ENCODE measurements at places on chromosomes 13 and 19. TPM values are rescaled to one million over a fixed set of nuclear protein-coding genes. Genes with fewer than 3 reads are reported as not detected.

Gene TMEM238
- 9.4 TPM for total RNA-seq

DNA sequence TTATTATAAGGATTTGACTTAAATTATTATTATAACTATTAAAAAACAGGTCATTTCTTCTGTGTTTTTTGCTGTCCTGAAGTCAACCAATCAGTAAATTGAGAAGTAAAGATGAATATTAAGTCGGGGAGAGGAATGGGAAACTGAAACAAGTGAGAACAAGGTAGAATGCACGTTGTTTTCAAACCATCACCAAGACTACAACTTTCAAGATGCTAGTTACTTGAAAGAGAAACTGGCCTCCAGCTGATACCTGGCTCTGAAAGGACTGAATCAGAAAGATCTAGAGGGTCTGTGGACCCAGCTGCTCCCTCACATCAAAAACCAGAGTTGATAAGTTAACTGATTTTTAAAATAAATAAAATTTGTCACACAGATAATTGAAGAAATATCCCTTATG, 1301.5 kb upstream of the ATXN8OS start:
- no peak for DNase-seq

DNA sequence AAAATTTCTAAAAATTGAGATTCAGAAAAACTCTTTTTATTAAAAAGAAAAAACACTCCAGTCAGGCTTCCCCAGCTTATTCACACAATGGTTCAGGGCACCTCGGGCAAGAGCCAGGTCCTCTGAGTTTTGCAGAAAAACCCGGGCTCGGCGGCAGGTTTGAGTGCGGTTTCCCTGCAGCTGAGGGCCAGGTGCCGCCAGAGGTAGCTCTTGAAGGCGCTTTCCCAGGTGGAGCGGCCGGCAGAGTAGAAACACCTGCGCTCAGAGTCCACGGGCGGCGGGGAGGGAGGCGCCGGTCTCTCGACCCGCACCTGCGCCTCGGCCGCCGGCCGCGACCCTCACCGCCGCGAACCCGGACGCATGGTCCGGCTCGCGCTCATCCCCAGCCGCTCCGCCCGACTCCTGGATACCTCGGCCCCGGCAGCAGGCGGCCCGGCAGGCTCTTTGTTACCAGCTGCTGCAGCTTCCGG, 444 bp downstream of the PROSER1 start:
- no peak for DNase-seq

DNA sequence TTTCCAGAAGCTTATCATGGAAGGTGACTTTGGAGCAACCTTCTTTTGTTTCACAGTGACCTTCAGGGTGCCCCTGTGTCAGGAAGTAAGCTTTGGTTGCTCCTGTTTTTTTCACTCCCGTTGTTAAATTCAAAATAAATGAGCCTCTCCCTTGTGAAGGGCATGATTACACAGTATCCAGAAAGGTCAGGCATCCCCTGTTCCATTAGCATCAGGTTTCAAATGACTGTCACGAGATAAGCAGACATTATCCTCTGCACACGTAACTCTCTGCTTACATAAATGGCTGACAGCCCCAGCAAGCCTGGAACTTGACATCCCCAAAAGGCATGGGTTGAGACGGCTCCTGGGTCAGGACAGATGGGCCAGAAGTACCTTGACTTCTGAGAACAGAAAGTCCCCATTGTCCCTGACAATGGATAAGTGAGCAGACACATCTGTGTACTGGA, 52.0 kb downstream of the RAB20 start:
- DNase-seq: no peak

DNA sequence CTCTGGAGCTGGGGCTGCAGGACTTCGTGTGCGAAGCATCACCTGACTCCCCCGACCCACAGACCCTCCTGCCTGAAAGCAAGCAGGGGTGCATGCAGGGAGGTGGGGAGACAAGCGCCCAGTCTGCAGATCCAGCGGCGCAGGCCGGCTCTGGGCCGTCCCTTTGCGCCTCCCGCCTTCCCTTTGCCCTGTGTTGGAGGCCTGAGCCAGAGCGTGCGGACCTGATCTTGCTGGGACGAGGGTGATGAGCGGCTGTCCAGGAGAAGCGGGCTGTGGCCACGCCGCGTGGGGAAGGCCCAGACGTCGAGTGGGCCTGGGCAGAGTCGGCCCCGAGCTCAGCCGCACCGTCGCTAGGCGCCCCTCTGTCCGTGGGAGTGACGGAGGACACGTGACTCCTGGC, 5.3 kb upstream of the GRTP1 start:
- DNase-seq: no peak

All from activated CD8-positive, alpha-beta T cell treated with anti-CD3 and anti-CD28 coated beads for 36 hours (primary cell).